Ecto neural progenitor cell (in vitro differentiated cells): ENCODE measurements at places on chromosomes 4 and X.
A peak's percentile ranks its signal among the peaks of the same experiment; 100 is the strongest.

DNA sequence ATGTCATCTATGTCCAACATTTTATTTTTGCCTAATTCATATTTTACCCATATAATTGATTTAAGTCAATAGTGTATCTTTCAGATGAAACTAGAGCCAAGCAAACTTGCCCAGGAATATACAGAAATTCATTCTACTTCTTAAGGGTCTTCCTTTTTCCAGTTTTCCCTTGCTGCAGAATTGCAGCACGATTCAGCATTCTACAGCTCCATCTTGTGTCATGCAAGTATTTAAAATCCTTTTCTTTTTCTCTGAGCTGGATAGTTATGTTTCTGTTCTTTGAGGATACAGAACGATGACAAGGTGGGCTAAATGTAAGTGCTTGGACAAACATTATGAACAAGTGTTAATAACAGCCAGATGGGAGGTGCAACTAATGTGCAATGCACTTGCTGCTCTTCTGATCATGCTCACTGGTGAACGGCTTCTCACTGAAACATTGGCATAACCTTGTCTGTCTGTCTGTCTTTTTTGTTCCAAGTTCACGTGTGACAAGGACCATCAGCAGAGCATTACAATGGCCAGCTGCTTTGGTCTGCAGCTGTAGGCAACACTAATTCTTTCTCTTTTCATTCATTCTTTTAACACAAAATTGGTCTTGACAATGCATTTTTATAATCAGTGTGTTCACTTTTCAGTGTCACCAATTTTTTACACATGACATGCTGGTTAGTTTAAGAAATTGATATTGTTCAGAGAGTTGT, 1821.7 kb downstream of the ARAP2 start:
- DNase-seq: no peak

GRCh38 chr4:119016636-119017035, 119.0 kb upstream of the MYOZ2 start:
- DNase-seq: no peak

GRCh38 chr4:76679691-76680090, 218.3 kb downstream of the SOWAHB start:
- DNase-seq: no peak

- no peak for DNase-seq
Observed at GRCh38 chr4:7554905-7555304, 120.2 kb upstream of the PSAPL1 start.

GRCh38 chr4:81883530-81884450, 412.1 kb upstream of the RASGEF1B start:
- DNase-seq: no peak

- no peak for DNase-seq
Observed at GRCh38 chr4:122378711-122379110, at the start of gene ADAD1. Gene ADAD1 (plus strand): TSS chr4:122379011. CDS start chr4:122380070, 1,059 bp downstream.

DNA sequence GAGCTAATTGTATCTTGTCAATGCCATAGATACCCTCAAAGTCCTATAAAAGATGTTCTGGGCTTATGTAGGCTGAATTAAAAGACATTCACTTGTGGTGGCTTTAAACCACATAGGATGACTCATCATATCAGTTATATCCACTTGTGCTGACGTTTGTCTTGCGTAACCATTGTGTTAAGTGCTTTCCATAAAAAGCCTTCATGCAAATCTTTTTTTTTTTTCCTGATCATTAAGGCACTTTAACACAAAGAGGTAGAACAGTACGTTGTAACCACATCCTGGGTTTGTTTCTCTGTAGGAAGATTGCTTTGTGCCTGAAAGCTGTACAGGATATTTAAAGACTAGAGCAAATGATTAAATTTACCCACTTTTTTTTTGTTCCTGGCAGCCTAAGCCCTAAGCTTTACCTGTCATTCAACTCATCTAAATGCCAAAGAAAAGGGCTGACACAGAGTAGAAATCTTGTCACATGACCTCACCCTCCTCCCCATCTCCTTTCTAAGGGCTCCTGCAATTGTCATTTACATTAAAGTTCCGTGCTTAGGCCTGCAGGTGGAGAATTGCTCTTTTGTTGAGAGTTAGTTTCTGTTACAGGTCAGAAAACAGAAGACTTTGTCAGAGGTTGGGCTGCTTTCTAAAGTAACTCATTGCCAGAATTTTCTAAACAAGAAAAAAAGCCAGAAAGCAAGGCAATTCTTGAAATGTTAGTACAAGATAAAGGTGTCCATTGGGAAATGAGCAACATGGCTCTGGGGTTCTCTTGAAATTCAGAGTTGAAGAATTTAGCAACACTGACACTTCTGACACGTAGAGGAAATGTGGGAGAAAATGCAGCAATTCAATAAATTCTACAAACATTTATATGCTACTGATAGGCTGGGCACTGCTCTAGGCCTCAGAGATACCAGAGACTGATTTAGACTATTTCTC, 555.6 kb downstream of the PPARGC1A start:
- DNase-seq: no peak

GRCh38 chr4:36348403-36348938, 67.1 kb downstream of the DTHD1 start:
- DNase-seq: no peak

- DNase-seq: no peak
Observed at GRCh38 chr4:163736876-163737275, 242.4 kb downstream of the TMA16 start.

DNA sequence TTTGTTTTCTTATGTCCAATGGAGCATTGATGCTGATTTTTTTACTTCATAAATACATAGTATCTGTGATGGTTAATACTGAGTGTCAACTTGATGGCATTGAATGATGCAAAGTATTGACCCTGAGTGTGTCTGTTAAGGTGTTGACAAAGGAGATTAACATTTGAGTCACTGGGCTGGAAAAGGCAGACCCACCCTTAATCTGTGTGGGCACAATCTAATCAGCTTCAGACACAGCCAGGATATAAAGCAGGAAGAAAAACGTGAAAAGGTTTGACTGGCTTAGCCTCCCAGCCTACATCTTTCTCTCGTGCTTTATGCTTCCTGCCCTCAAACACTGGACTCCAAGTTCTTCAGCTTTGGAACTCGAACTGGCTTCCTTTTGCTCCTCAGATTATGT, 230.6 kb upstream of the SPRY1 start:
- no peak for DNase-seq

DNA sequence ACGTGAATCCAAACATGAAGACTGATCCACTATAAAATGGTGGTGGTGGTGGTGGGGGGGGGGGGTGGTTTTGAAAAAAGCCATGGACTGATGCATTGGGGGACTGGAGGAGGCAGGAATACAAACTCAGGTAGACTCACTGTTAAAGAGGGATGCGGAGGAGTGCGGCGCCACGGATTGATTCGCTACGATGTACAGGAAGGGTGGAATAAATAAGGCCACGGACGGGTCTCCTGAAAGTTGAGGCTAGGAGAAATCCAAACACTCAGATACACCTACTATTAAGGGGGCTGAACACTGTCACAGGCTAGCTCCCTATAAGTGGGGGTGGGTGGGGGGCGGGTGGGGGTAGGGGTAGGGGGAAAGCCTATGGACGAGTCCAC, 591 bp downstream of the ELK1 start:
- no peak for DNase-seq

DNA sequence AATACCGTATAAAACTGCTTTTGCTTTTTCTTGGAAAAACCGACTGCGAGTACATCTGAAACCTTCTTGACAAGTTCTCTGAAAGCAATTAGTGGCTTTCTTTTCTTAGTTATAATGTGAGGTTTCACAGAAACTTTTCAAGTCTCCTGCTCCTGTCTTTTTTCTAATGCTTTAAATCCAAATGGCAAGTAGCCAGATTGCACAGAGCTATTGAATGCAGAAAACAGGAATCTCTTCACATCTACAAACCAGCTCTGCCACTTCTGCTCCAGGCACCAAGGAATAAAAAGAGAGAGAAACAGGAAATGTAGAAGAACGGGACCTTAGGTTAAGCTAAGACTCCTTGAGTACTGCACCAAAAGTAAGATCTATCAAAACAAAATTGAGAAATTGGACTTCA, 267.3 kb upstream of the TET2 start:
- no peak for DNase-seq

- DNase-seq: peak; percentile 55
Observed at GRCh38 chrX:132740316-132741123, 217.9 kb downstream of the HS6ST2 start.

GRCh38 chrX:139475432-139475831, 55.1 kb upstream of the F9 start:
- DNase-seq: no peak
